Renal pelvis (tissue), 12 donors: ENCODE measurements at places on chromosomes 4 and X.

DNA sequence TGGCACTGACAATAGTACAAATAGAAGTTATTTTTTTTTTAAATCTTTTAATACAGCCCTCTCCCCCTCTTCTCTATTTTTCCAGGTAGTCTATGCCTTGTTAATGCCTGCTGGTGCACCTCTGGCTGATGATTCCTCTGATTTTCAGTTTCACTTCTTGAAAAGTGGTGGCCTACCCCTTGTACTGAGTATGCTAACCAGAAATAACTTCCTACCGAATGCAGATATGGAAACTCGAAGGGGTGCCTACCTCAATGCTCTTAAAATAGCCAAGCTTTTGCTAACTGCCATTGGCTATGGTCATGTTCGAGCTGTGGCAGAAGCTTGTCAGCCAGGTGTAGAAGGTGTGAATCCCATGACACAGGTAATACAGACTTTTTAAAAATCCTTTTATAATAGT is 99.1 kb downstream of the USP9X start:
- DNase-seq = no peak

DNA sequence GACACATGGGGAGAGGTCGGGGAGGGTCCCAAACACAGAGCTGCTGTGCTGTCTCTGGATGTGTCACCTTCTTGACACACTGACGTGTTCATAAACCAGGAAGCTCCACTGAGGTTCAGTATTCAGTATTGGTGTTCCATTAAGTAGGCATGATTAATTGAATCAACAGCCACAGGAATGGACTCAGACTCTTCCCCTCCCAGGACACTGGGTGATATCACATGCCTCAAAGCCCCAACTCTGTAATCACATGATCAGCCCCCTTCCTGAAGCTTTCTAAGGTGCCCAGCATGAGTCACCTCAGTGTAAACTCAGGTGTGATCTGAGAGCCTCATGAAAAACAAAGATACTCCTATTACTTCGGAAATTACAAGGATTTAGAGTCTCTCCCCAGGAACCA is 21.1 kb upstream of the HNRNPD start:
- DNase-seq = no peak

DNA sequence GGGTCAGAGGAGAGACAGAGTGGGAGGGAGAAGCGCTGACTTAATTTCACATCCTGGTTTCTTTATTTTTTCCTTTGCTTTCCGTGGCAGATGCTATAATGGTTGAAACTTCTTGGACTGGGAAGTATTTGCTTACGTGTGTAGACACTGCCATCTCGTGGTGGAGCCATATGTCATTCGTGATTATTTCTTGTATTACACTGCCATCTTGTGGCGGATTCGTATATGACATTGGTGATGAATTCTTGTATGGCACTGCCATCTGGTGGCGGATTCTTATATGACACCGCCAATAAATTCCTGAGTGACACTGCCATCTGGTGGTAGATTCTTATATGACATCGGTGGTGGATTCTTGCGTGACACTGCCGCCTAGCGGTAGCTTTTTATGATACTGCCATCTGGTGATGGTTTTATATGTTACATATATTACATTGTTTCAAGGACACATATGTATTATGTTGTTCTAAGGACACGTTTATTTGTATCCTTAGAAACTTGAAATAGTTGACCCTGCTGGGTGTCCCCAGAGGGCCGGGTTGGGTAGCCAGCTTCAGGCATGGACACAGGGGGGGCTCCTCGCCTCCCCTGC is 37.3 kb upstream of the CLCN4 start:
- DNase-seq = peak; percentile 78

GRCh38 chr4:78591404-78591803 is 39.8 kb downstream of the ANXA3 start:
- no peak for DNase-seq

DNA sequence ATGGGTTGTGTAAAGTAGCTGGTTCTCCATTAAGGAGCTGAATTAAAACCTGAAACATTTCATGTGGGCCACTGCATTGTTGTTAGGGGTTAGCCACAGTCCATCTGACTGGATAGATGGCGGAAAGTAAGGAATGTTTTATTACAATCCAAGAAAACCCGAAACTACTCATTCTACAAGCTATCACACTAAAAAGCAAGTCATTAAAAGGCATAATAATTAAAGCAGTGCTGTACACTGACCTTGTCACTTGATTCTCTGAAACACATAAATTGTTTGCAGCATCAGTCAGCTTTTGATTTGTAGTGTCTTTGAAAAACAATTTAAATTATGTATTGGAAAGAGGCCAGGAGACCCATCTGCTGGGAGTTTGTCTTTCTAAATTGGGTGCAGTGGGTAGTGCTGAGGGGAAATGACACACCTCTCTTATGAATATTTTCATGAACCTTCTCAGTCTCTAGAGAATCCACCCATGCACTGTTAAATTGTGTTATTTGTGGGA is 75.7 kb upstream of the ANK2 start:
- no peak for DNase-seq

- DNase-seq = no peak
These were observed 67.1 kb downstream of the FAAH2 start for GRCh38 chrX:57353472-57354132.

DNA sequence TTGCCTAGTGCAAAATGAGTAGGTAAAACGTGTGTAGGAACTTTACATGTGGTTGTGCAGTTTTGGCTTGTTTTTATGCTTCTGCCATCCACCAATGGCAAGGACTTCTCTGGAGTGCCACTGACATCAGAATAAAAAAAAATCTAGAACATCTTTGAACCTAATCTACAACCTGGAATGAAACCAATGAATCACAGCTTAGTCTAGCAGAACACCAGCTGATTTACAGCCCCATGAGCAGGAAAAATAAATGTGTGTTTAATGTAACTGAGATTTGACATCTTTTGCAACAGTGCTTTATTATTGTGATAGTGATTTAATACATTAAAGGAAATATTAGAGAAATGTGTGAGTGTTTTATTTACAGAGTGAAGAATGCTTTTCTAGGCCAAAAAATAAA is 995.1 kb downstream of the PCDH7 start:
- no peak for DNase-seq

DNA sequence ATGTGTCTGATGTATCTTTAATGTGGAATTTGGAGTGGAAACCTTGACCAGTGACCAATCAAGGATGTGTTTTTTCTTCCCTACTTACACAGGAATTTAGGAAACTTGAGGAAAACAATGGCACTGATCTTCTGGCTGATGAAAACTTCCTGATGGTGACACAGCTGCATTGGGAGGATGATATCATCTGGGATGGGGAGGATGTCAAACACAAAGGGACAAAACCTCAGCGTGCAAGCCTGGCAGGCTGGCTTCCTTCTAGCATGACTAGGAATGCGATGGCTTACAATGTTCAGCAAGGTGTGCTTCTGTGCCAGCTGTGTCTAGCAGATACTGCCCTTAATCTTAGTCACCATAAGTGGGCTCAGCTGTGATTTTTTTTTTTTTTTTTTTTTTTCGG is 12.6 kb downstream of the TAF1 start:
- no peak for DNase-seq
